Pancreas (tissue), 10 donors: ENCODE measurements at places on chromosomes 4 and X. TPM values are rescaled to one million over a fixed set of nuclear protein-coding genes. Genes with fewer than 3 reads are reported as not detected.

DNA sequence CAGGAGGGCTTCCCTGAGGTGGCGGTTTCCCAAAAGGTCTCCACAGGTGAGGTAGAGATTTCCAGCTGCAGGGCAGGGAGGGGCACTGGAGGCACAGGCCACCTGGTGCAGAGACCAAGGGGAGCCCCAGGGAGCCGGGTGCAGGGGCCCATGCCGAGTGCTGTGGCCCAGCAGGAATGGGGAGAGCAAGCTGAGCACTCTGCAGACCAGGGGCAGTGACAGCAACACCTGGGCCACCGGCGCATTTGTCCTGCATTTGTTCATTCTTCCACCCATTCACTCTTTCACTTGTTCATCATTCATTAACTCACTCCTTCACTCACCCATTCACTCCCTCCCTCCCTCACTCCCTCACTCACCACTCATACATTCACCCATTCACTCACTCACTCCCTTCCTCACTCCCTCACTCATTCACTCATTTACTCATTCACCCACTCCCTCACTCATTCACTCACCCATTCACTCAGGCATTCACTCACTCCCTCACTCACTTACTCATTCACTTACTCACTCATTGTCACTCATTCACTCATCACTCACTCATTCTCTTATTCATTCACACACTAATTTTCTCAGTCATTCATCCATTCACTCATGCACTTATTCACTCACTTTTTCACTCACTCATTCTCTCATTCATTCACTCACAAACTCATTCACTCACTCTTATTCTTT lies 16.3 kb downstream of the CPZ start:
- no peak for DNase-seq

DNA sequence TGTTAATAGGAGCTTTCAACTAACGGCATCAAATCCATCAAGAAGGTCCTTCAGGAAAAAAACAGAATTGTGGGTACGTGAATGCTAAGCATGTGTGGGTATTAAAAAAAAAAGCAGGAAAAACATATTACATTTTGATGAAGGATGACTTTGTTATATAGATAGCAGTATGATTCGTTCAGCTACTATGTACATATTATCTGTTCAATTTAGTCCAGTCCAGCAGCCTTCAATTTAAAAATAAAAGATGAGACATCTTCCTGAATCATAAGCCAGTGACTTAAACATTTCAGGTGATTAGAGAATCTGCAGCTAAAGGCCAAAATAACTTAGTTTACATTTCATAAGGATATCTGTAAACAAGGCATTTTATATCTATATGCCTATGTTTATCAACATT lies 63.4 kb downstream of the LCORL start:
- no peak for DNase-seq

GRCh38 chr4:87975466-87975865 lies at the start of gene SPP1:
Gene SPP1 (plus strand): TSS chr4:87975714. CDS start chr4:87976896, 1,182 bp downstream.
- DNase-seq: peak; percentile 23

DNA sequence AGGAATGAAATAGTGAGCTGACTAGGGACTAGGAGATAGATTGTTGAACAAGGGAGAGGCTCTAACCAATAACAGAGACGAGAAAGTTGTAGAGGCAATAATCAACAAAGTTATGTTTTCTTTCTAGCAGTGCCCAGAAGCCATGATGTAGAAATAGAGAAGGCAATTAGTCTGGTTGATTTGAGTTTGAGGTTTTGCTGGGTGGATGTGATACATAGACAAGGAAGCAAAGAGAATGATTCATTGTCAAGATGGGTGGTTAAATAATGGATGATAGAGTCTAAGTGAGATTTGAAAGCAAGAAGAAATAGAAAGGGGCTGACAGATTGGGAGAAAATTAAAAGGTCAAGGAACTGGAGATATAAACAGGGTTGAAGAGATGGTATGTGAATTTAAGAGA lies 11.2 kb downstream of the RBM41 start:
- DNase-seq: no peak

DNA sequence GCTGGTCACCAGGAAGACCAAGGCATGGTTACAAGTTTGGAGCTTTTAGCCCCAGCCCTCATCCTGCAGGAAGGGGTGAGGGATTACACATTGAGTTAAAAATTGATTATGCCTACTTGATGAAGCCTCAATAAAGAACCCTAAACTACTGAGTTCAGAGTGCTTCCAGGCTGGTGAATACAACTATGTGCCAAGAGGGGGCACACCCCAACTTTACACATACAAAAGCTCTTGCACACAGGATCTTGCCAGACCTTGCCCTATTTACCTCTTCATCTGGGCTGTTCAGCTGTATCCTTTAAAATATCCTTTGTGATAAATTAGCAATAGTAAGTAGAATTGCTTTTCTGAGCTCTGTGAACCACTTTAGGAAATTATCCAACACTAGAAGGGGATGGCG lies 489.3 kb downstream of the INPP4B start:
- DNase-seq: no peak

DNA sequence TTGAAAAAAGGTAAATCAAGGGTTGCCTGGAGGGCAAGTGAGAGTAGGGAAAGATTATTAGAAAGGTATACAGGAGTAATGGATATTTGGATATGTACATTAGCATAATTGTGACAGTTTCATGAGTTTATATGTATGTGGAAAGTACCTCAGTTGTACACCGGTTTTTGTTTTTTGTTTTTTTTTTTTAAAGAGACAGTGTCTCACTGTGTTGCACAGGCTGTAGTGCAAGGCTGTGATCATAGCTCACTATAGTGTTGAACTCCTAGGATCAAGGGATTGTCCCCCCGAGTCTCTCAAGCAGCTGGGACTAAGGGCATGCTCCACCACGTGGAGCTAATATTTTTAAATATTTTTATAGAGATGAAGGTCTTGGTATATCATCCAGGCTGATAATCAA lies 15.3 kb upstream of the HPGD start:
- DNase-seq: no peak

- DNase-seq: peak; percentile 9
Observed at GRCh38 chrX:2931612-2932011, 2.5 kb upstream of the ARSD start.

DNA sequence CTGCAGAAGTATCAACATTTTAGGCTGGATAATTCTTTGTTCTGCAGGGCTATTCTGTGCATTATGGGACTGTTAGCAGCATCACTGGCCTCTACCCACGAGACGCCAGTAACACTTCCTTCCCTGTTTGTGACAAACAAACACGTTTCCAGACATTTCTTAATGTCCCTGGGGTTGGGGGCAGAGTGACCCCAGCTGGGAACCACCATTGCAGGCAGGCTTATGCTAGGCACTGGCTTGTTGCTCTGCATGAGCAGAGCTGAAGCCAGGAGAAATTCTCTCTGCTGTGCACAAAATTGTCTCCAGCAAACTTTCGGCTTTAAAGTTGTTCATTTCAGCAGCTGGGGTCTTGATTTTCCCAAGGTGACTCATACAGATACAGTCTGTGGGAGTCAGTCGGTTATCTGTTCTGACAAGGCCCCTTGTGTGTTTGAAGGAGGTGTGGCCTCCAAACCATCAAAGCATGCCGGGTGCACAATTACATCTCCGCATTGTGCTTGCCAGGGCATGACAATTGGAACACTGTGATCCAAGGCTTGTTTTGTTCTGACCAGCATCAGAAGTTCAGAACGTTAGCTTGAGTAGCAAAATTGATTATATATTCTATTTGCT lies 156.4 kb upstream of the BOD1L1 start:
- no peak for DNase-seq

The KDR gene
- 9.1 TPM for total RNA-seq

The ADAMTS3 gene
- 0.47 TPM for total RNA-seq

The SPANXD gene
- not detected for total RNA-seq

The CYBB gene
- 38.3 TPM for total RNA-seq
